Dorsolateral prefrontal cortex (tissue), 122 donors: ENCODE measurements at places on chromosomes 3 and 15.
A peak's percentile ranks its signal among the peaks of the same experiment; 100 is the strongest.

GRCh38 chr3:183534249-183534648, 21.3 kb downstream of the KLHL6 start:
- no peak for DNase-seq

GRCh38 chr3:193822492-193823212, 229.6 kb downstream of the OPA1 start:
- DNase-seq: no peak

DNA sequence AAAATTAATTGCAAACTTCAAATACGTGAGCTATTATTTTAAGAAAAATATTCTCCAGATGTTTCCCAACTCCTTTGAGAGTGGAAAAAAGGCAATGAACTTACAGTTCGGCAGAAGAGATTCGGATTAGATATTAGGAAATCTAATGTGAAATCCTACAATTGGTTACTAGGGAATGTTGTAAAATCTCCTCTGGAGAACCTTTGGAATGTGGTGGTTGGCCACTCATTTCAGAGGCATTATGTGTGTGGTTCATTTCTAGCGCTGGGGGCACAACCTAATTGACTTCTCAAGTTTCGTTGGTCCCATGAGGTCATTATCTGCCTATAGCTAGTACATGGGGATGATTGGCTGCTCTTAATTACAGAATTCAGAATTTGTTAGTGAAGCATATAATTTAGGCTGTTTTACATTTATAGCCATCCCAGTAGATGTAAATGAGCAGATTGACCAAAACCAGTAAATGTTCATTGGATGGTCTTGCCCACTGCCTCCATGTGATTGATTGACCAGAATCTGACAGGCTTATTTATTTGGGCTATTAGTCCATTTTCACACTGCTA, 34.6 kb upstream of the CMSS1 start:
- DNase-seq: no peak

- no peak for DNase-seq
Observed at GRCh38 chr3:151635905-151636304, 97.8 kb upstream of the AADACL2 start.

DNA sequence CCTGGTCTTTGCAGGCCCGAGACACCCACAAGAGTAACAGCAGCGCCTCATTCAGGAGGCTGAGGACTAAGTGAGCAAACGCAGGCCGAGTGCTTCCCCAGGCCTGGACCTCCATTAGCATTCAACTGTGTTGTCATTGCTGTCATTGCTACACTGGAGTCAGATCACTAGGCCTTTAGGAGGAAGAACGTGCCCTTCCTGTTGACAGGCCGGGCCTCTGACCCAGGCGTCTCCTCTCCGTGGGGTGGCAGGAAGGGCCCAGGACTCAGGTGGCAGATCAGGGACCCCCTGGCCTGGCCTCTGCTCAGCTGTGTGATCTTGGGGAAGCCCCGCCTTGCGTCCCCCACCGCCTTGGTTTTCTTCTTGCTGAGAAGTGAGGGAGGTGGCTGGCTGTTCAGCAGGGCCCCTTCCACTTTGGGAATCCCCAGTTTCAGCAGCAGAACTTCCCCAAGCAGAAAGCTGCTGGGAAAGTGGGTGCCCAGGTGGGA, 19.1 kb downstream of the ZDHHC19 start:
- DNase-seq: no peak

DNA sequence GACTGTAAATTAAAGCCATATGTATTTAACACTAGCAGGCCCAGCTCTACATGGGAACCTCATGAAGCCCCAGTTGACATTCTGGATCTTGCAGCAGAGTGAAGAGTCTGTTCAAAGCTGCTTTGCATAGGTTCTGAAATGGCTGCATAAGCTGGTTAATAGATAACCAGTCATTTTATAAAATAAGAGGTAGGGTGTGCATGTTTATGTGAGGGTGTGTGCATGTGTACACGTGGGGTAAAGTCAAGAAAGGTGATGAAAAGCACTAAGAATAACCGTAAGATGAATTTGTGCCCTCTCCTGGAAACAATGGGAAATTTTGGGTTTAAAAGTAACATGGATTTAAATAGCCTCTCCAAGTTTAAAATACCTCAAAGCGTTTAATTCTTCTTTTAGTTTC, 33.0 kb downstream of the PAQR9 start:
- no peak for DNase-seq

GRCh38 chr3:113055961-113056360, 65.2 kb downstream of the GTPBP8 start:
- no peak for DNase-seq

DNA sequence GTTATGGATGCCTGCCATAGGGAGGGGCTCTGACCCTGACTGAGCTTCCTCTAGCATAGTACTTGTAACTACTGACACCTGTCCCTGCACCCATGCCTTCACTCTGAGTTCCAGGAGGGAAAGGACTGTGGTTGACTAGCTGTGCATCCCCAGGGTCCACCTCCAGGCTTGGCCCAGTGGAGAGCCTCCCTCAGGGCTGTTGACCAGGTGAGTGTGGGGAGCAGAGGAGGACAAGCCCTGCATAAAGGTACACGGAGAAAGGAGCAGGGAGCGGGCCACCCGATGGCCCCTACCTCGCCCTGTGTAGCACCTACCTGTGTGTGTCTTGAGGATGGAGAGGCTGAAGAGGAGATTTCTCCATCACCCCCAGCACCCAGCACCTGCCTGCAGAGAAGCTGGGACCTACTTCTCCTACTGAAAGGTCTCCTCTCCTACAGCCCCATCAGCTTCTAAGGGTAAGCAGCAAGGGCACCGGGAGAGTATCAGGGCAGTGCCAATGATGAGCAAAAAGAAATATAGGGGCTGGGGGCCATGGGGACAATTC, 6.7 kb upstream of the LTF start:
- no peak for DNase-seq

DNA sequence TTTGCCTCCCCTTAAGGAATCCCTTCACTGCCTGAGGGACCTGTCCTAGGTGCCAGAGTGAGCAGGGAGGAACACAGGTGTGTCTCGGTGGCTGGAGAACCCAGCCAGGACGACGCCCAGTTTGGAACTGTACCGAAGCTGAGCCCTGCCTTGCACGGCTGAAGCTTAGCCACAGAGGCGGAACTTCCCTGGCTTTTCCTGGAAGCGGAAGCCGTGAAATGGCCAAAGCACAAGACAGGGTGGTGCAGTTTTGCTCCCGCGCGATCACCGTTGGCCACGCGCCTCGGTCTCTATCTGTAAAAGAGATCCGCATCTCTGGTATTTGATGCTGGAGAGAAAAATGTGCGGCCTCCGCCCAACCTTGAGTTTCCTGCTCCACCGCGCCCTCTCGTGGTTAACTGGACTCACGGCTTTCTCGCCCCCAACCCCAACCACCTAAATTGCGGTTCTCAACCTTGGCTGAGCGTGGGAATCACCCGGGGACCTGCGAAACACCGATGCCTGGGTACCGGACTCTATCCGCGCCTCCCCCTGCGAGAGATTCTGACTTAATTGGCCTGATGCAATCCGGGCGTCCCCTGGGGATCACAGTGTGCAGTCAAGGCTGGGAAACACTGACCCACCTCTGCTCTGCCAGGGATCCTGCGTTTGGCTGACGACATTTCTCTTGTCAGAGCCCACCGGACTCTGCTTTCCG, 70.7 kb upstream of the ABHD2 start:
- DNase-seq: peak; percentile 76

DNA sequence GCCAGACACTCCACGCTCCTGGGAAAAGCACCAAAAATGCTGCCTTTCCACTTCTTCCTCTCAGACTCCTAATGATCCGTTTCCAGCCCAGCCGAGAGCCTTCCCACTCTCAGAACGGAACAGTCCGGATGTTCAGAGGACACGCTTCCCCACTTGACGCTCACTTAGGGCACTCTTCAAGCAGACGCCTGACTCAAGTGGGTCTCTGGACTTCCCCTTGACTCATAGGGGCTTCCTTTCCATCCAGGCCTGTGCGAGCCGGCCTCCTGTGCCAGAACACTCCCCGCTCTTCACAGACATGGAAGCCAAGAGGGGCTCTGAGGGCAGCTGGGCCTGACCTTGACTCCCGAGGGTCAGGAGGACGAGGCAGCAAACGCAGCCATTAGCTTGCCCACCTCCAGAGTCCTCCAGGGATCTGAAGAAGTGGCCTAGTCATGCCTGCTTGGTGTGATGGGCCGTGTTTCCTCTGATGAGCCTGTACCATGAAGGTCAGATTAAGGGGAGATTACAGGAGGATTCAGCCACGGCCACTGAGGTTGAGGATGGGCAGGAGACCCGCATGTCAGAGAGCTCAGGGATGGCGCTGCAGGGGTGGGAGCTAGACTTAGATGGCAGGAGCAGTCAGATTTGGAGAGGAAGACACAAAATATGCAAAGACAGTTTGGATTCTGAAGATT, 114.7 kb upstream of the TLE3 start:
- DNase-seq: no peak

DNA sequence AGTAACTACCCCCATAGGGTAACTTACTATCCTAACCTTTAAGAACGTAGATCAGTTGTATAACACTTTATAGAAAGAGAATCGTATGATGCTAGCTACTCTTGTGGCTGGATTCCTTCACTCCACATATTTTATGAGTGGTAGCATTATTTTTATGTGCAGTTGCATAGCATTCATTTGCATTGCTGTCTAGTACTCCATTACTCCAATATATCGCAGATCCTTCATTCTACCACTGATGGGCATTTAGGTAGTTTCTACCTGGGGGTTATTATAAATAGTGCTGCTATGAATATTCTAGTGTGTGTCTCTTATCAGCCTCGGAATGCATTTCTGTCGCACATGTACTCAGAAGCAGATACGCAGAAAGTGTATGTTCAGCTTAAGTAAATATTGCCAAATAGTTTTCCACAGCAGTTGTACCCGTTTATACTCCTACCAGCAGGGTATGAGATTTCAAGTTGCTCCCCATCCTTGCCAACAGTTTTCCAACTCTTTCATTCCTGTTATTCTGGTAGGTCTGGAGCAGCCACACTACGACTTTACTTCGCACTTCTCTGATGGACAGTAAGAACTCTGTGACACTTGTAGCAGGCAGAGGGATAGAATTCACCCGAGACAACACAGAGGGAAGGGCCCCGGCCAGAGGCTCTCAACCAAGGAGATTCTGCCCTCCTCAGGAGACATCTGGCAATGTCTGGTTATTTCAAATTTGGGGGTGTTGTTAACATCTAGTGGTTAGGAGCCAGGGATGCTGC, 9.8 kb upstream of the VGLL4 start:
- no peak for DNase-seq

- DNase-seq: no peak
Observed at GRCh38 chr3:112345681-112346080, 12.7 kb downstream of the CD200 start.

GRCh38 chr15:40940296-40940801, 11.2 kb downstream of the DLL4 start:
- DNase-seq: no peak

DNA sequence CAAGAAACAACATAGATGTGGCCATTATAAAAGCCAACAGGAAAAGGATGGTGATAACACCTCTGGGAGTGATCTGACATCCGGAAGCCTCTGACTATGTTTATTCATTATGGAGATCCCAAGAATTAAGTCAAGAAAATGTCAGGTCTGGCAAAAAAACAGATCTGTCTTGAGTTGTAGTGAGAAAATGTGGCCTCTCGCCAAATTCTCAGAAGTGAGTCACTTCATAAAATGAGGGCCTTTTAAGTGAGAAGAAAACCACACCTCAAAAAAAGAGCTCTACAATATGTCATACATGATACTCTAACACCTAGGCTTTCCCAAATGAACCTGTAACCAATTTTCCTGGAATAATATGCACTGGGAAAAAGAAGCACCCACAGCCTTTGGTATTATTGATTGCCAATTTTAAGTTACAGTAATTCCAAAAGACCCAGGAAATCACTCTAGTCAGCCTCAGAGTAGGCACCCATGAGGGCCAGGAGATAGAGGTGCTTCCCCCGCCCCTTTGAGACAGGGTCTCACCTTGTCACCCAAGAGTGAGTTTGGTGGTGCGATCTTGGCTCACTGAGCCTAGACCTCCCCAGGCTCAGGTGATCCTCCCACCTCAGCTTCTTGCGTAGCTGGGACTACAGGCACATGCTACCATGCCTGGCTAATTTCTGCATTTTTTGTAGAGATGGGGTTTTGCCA, 38.0 kb downstream of the CCR3 start:
- no peak for DNase-seq

- no peak for DNase-seq
Observed at GRCh38 chr15:68425428-68426060, 6.4 kb downstream of the ITGA11 start.

- DNase-seq: no peak
Observed at GRCh38 chr15:90040618-90041017, 39.5 kb downstream of the ZNF710 start.

DNA sequence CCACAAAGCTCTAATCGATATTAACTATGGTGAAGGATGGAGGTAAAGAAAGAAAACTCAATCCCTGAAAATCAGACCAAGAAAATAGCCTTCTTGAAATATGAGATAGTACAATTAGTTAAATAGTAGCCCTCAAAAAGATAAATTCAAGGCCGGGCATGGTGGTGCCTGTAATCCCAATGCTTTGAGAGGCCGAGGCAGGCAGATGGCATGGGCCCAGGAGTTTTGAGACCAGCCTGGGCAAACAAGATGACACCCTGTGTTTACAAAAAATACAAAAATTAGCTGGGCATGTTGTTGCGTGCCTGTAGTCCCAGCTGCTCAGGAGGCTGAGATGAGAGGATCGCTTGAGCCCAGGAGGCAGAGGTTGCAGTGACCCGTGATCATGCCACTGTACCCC, 31.6 kb upstream of the CEP152 start:
- DNase-seq: no peak

GRCh38 chr15:77139312-77139711, 68.4 kb upstream of the TSPAN3 start:
- no peak for DNase-seq

DNA sequence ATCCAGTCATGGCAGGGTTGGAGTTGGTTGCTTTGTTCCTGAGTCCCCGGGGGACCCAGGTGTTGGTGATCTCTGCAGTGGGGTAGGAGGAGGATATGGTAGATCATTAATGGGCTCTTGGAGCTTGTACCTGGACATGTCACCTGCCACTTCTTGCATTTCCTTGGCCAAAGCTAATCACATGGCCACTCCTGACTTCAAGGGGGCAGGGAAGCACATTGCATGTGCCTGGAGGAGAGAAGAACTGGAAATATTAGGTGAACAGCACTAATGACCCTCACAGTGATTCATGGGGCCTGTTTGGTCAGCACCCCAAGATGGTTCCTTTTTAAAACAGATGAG, 87.1 kb upstream of the MYZAP start:
- DNase-seq: no peak

DNA sequence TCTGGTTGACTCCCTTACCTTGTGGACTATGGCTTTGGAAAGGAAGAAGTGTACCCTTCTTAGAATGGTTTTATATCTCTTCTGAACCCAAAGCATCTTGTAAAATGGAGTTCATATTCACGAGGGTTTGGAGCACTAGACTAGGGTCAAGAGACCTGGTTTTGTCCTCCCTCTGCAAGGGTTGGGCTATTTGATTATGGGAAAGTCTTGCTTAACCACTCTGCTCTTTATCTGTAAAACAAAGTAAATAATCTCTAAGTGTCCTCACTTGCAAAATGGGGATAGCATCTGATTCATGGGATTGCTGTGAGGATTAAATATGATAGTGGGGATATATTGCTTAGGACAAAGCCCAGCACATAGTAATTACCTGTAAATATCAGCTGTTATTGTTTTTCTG, 17.9 kb upstream of the SLC2A2 start:
- no peak for DNase-seq
